Urinary bladder (tissue), 4 donors: ENCODE measurements at places on chromosomes 3 and 15.
A peak's percentile ranks its signal among the peaks of the same experiment; 100 is the strongest.

DNA sequence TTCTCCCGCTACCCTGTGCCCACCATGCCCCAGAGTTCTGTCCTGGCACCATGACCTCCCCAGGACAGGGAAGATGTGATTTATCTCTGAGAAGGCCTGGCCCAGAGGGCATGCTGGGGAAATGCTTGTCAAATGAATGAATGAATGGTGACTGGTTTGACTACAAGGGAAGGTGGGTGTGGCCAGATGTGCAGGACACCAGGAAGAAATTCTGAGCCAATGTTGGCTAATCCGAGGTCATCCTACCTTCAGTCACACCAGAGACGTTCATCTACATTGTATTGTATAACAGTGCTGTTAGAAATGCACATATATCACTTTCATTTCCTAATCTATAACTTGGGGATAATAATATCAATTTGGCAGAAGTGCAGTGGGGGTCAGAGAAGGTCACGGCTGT lies 138.4 kb downstream of the FAM43A start:
- DNase-seq = no peak

DNA sequence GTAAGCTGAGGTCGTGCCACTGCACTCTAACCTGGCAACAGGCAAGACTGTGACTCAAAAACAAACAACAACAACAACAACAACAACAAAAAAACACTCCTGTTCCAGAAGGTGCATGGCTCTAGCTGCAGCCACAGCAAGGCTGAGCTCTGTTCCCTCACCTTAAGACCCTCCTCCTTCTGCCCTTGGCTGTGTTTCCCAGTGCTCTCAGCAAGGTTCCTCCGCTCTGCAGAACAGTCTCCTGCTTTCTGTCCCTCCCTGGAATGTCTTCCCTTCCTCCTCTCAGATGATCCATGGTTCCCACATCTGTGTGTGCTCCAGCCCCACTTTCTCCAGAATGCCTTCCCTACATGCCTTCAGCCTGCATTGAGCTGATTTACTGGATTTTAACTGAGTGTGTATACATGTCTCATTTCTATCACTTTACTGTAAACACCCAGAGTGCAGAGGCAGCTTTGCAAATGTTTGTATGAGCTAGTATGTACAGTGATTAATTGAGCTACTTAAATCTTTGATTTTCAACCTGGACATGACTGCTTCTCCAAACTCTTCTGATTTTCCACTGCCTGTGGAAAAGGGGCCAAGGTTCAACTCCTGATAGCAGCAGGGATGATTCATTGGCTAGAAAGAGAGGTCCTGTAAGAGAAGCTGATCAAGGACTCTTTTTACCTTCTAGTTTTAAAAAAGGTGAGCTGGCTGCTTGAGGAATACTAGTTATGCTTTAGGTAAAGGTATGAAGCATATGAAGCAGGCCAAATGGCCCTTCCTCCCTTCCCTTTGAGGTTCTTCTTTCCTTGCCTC lies 14.7 kb downstream of the ANKUB1 start:
- DNase-seq = no peak

GRCh38 chr15:63043335-63044076 lies 959 bp downstream of the TPM1 start:
- no peak for DNase-seq

- DNase-seq = no peak
Observed at GRCh38 chr15:100944244-100944895, 25.2 kb downstream of the LRRK1 start.

DNA sequence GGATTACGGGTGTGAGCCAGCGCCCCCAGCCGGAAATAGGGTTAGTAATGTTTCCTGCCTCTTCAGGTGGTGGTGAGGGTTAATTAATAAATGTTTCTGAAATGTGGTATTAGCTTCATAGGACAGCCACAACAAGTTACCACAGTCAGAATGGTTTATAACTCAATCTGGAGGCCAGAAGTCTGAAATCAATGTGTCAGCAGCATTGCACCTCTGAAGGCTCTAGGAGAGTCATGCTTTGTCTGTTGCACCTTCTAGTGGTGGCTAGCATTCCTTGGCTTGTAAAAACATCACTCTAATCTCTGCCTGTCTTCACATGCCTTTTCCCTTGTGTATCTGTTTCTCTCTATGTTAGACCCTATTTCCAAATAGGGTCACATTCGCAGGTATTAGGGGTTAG lies 7.8 kb upstream of the RPSA start:
- DNase-seq = no peak

DNA sequence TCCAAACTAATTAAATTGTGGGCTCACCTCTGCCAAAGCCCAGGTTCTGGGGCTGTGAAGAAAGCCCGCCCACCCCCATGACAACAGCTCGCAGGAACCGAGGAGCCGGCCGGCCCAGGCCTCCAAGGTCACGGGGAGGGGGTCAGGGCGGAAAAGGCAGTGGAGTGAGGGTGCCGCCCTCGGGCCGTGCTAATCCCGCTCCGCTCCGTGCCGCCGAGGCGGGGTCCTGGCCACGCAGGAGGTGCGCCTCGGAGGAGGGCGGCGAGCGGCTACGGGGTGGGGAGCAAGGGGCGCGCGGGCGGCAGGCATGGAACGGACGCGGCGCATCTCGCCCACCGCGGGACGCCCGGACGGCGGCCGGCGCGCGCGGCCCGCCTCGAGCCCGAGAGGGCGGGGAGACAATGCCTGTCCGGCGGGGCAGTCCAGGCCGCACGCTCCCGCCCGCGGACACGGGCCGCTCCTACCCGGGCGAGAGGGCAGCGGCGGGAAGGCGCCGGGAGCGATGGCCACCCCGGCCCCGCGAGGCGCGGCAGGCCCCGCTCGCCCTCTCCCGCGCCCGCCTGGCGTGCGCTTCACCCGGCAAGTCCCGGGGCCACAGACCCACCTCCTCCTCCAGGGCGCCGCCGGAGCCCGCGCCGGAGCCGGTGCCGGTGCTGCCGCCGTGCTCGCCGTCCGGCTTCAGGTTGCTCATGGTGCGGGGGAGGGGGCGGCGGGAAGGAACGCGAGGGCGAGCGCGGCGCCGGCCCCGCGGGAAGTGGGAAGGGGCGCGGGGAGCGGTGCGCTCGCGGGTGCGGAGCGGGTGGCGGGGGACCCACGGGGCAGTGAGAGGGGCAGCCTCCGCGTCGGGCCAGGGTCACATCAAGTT lies 528 bp downstream of the RBPMS2 start:
- DNase-seq = no peak

DNA sequence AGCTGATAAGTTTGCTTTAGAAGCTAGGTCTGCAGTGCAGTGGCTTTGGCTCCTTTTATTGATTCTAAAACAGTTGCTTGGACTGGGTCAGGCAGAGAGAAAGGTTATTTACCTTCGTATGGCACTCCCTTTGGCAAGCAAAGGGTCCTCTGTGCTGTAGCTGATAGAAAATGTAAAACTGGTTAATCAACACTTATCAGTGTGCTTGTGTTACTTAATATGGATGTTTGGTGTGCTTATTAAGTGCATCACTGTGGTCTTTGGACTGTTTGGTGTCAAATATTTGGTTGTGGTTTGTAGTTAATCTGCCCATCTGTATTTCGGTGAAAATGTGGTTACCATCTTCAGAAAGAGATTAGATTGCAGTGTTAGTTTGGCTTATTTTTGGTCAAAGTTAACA lies 16.0 kb downstream of the UBE2E2 start:
- DNase-seq = no peak

GRCh38 chr3:139746481-139746880 lies 68.7 kb upstream of the NMNAT3 start:
- DNase-seq = no peak

- DNase-seq = no peak
Observed at GRCh38 chr3:184361532-184361931, at the start of the genes CLCN2 and POLR2H. Gene CLCN2 (minus strand): TSS chr3:184361605. CDS start chr3:184361479, 126 bp downstream. Gene POLR2H (plus strand): TSS chr3:184361710. CDS start chr3:184363493, 1,783 bp downstream.

- no peak for DNase-seq
Observed at GRCh38 chr3:77342688-77343087, 302.8 kb downstream of the ROBO2 start.

- DNase-seq = no peak
Observed at GRCh38 chr3:31129241-31129640, 234.8 kb upstream of the GADL1 start.

DNA sequence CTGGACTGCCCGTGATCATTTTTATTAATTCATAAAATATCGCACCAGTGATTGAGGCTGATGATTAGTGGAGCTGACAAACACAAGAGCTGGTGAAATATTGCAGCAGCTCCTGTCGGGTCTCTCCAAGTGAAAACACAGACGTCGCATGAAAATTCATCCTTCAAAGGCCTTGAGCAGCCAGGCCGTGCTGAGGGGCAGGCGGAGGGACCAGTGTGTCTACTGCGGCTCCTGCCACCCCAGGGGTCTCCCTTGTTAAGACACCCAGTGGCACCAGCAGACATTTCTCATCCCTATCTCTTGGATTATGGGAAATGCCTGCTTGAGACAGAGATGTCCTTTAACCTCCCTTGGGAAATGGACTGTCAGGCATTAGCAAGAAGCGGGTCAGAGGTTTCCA lies 289.4 kb upstream of the TLE3 start:
- DNase-seq = no peak

GRCh38 chr3:166071-166470 lies 30.5 kb upstream of the CHL1 start:
- DNase-seq = no peak

DNA sequence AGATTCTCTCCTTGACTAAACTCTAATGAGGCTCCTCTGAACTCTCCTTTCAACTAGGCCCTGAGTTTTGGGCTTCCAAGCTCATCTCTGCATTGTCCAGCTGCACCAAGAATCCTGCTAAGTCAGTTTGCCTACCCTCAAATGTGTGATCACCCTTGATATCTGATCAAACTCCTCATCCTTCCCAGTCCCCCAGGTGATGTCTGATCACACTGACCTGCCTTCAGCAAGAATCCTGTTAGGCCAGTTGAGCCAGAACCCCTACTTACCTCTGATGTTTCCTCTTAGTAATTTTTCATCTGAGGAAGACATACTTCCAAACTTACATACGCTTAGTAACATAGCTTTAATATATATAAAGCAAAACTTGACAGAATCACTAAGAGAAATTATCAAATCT lies 28.8 kb downstream of the SUMF1 start:
- DNase-seq = peak; percentile 18

DNA sequence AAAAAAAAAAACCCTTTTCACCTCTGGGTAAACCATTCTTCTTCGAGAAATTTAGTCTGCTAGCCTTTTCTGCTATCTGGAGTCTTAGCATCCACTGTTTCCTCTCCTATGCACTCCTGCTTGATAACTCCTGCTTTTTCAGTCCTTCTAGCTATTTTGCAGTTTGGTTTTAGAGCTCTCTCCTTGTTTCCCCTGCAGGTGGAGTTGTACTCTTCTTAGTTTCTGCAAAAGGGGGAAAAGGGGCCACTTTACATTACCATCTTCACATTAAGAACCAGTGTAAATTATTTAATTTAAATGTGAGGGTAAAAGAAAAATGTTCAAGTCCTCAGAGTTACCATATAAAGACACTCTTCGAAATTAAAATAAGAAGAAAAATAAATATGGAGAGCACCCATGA lies 23.6 kb upstream of the MYLK start:
- no peak for DNase-seq

- no peak for DNase-seq
Observed at GRCh38 chr3:169591159-169591951, 72.2 kb downstream of the MECOM start.

DNA sequence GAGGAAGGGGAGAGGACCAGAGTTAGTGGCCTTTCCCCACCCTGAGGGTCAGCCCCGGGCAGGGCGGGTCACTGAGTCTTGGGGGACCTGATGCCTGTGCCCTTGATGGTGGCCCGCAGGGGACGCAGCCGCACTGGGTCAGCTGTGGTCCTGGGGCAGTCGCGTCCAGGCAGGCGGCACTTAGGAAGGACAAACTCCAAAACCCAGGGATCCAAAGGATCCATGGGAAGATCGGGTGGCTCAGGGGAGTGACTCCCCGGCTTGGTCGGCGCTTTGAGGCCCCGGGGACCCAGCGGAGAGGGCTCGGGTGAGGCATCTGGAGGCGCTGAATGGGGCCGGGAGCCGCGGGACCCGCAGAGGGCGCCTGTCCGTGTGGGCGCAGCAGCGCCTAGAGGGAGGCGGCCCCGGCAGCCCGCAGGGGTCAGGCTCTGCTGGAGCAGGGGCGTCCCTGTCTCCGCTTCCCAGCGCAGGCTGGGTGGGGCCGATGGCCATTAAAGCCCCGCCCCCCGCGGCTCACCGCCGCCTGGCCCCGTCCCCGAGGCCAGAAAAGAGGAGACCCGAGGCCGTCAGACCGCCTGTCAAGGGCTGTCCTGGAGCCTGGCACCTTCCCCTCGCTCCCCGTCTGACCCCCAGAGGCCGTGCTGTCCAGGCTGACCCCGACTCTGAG lies 17.5 kb downstream of the CIDEC start:
- no peak for DNase-seq

GRCh38 chr3:77726517-77726916 lies 686.6 kb downstream of the ROBO2 start:
- peak; percentile 20 for DNase-seq

DNA sequence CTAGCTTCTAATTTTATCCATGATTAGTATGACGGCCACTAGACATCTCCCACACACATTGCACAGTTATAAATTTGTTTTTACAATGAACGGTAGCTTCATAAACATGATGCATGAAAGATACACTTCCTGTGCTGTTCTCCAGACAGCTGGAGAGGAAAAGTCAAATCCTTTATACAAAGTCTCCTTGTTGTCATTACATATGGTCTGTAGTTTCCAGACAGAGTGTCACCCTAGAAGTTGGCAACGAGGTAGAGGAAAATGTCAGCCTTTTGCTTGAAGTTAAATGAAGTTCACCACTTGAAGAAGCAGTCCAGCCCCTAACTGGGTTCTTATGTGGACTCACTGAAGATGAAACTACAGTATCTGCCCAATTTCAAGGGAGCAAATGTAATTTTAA lies 253.0 kb upstream of the P2RY1 start:
- no peak for DNase-seq

GRCh38 chr3:194376241-194376560 lies 6.7 kb upstream of the LRRC15 start:
- DNase-seq = no peak

- DNase-seq = no peak
Observed at GRCh38 chr3:128491691-128491940, 1.4 kb downstream of the GATA2 start.

DNA sequence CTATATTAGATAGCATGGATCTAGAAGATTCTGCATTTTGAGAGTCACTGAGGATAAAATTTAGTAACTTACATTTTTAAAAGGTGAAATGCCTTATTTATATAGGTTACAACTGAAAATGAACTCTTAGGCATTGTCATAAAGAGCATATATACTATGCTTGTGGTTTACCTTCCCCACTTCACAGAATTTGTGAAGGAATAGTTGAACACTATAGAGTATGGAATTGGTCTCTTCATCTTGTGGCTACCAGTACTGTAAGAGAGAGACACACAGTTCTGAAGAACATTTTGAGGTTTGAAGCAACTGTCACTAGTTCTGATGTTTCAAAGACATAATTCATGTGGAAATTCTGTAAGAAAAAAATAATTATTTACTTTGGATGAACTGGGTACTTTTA lies 41.7 kb upstream of the FBXL22 start:
- no peak for DNase-seq

DNA sequence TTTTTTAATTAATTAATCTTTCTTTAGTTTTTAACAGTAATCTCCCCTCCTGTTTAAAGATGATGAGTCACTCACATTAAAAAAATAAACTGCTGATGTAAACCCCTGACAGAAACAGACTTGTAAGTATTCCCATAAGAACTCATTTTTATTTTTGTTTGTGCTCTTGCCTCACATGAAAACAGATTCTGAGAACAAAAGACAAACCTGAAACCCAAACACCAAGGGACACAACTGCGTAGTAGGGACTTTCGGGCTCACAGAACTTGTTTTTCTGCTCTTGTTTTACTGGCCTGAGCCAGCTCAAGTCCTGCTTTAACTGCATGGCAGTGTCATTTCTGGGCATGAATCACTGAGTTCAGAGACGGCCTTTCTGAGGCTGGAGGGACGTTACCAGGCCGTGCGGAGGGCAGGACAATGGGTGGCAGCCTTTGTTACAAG lies 600.8 kb downstream of the FOXP1 start:
- DNase-seq = peak; percentile 83
